Panc1 (cell line): ENCODE measurements at places on chromosomes 1 and 21. TPM values are rescaled to one million over a fixed set of nuclear protein-coding genes. Genes with fewer than 3 reads are reported as not detected.
A peak's percentile ranks its signal among the peaks of the same experiment; 100 is the strongest.

- DNase-seq: peak; percentile 30
Observed at GRCh38 chr21:25421321-25422028, 185.8 kb downstream of the MRPL39 start.

Gene ZFP69B
- total RNA-seq: 11.6 TPM

- DNase-seq: no peak
Observed at GRCh38 chr1:151504759-151505158, 6.4 kb upstream of the CGN start.

GRCh38 chr1:5880630-5881405, 111.4 kb downstream of the NPHP4 start:
- no peak for DNase-seq

GRCh38 chr1:212267460-212267859, 17.8 kb upstream of the PPP2R5A start:
- no peak for DNase-seq

DNA sequence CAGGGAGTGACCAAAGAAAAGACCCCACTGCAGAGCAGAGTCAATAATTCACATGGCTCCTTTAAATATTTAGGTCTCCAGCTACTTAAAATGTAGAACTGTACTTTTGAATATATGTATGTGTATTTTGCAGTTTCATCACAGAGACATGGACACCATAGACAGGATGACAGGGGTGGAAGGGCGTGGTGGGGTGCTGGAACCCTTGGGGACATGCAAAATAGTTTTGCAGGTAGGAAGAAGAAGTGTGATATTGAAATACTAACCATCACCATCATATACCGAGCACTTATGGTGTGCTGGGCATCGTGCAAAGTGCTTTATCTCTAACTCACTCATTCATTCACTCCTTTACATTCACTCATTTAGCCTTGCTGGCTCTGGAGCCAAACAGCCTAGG, 72.5 kb upstream of the IGSF21 start:
- DNase-seq: no peak

Gene S100A13
- total RNA-seq: 111 TPM

Gene CHAF1B
- 18.4 TPM for total RNA-seq

Gene NID1
- total RNA-seq: 89.3 TPM

- no peak for DNase-seq
Observed at GRCh38 chr1:151907363-151908139, 1.8 kb downstream of the THEM4 start.

Gene CLEC20A
- not detected for total RNA-seq

DNA sequence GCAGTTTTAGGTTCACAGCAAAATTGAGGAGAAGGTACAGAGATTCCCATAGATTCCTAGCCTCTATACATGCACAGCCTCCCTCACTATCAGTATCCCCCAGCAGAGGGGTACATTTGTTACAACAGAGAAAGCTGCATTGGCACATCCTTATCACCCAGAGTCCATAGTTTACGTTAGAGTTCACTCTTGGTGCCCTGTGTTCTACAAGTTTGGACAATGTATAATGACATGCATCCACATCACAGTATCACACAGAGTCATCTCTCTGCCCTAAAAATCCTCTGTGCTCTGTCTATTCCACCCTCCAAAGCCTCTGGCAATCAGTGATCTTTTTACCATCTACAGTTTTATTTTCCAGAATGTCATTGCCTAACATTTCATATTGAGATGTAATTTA, 22.3 kb upstream of the RGS16 start:
- DNase-seq: no peak

DNA sequence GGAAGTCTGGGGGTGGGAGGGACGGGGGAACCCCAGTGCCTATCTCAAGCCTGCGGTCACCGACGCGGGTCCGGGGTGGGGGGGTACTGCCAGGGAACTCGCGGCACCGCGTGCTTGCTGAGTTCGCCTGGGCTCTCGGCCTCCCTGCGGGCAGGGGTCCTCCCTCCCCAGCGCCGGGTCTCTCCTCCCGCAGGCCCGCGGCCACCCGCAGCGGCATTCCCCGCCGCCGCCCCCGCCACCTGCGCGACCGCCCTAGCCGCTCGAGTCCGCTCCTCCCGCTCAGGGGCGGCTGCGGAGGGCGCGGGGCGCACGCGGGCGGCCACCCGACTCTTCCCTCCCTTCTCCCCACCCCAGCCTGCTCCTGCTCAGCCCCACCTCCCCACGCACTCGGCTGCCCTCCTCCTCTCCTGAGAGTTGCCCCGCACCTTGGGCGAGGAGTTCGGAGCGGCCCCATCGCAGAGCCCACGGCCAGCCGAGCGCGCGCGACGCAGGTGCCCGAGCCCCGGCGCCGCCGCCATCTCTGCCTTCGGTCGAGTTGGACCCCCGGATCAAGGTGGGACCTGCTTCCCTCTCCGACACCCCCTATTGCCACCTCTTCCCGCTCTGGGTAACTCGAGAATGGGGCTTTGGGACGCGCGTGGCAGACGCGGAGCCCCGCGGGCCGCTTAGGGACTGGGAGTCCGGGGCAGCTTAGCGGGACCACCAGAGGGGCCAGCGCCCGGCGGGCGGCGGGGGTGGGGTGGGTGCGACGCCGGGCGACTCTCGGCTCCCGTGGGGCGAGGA, 105.0 kb downstream of the LEPR start:
- no peak for DNase-seq

- DNase-seq: no peak
Observed at GRCh38 chr1:36764798-36765197, 269.5 kb downstream of the GRIK3 start.

DNA sequence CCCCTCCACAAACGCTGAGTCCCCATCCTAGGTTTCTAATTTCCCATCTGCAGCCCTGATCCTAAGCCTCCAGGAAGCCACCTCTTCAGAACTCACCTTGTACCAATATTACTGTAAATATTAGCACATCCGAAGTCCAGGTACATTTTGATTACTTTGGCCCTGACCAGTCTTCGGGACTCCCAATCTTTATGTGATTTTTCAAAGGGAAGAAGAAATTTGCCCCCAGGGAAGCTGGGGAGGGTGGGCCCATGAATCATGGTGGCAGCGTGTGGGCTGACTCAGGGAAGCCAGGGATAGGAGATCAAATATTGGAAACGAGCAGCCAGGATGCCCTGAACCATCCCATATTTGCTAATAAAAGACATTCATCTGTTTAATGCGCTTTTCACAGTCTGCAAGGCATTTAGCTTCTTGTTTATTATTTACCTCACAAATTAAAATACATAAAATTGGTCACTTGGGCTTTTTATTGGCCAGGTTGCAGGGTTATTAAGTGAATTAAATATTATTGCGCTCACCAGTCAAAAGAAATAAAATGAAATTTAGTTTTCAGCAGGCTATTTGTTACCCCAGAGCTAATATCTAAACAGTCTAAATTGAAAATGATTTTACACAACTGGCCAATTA, 46.6 kb downstream of the KIAA0040 start:
- DNase-seq: no peak

Gene FAM20B
- total RNA-seq: 49.9 TPM

DNA sequence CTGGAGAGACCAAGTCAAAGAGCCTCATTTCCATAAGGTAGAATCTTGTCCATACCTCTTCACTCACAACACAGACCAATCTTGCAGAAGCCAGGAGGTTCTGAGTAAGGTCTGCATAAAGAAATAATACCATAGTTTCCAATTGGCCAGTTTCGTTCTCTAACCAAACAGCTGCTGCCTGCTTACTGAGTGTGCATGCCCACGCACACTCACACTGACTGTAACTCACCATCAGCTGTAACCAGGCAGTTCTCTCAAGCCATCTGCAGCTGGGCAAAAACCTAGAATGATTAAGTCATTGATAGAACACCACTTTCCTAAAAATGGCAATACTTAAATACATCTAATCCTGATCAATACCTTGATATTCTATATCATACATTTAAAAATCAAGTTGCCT, 106.6 kb upstream of the VAV3 start:
- DNase-seq: no peak

DNA sequence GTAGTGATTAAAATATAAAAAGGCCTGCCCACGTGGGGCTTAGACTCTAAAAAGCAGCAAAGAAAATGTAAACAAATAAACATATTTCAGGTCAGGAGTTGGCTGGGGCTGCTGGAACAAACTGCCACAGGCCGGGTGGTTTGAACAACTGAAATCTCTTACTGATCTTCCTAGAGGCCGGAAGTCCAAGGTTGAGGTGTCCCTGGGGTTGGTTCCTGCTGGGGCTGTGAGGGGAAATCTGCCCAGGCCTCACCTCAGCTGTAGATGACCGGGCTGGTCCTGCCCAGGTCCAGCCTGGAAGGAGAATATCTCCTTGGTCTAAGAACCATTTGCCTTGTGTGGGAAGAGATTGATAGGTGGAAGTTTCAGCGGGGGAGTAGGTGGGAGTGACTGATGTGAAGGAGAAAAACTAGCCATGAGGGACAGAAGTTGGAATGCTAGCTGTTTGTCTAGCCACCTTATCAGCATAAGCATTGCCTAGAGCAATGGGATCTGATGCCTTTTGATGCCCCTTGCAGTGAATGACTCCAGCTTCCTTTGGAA, 221.1 kb downstream of the DYRK1A start:
- no peak for DNase-seq

GRCh38 chr1:228081578-228082213, 812 bp upstream of the ARF1 start:
- DNase-seq: no peak

GRCh38 chr1:58783090-58783992, 506 bp downstream of the JUN start:
- DNase-seq: no peak

- no peak for DNase-seq
Observed at GRCh38 chr1:246809473-246809872, 85.3 kb downstream of the SCCPDH start.

Gene KCNK1
- 0.13 TPM for total RNA-seq

Gene L1TD1
- 0.18 TPM for total RNA-seq

Gene ZFP69
- 6.4 TPM for total RNA-seq

DNA sequence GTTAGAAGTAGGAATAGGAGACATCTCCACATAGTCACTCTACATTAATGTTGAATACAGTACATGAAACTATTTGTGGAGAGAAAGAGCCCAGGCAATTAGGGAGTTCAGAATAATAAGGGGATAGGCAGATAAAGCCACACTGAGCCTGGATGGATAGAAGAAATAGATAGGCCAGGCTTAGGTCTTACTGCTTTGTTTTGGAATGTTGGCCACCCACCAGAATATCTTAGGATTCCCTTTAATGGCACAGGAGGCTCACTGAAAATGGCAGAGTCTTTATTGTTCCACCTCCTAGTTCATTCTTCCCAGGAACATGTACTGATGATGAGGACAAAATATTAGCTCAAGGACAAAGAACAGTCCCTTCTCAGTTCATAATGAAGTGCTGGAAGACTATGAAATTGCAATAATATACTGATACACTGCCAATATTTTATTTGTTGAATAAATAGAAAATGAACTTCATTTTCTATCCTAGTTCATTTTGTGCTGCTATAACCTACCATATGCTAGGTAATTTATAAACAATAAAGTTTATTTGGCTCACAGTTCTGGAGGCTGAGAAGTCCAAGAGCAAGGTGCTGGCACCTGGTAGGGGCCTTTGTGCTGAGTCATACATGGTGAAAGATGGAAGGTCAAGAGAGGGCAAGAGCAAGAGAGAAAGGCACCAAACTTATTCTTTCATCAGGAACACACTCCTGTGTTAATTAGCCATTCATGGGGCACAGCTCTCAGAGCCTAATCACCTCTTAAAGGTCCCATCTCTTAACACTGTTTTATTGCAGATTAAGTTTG, 87.3 kb downstream of the TBX15 start:
- no peak for DNase-seq

DNA sequence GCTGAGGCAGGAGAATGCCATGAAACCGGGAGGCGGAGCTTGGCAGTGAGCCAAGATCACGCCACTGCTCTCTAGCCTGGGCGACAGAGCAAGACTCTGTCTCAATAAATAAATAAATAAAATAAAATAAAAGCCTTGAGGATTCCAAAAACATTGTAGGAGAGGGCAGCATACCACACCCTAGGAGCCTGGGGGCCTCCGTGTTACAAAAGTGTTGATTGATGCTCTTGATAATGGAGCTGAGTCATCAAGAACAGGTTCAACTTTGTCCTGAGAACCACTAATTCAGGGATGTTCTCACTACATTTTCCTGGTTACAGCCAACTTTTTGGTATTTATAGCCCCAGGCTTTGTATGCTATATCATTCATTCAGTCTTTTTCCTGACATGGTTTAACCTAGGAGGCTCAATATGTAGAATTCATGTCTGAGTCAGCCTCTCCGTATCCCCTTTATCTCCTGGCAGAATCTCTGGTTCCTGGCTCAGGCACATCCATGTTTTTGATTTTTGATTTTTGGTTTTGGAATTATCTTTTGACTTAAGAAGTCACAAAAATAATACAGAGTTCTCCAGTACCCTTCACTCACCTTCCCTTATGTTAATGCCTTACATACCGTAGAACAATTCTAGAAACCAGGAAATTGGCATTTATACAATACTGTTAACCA, 69.4 kb downstream of the LRRC8D start:
- DNase-seq: no peak

- no peak for DNase-seq
Observed at GRCh38 chr1:201545851-201546492, 7.0 kb downstream of the NAV1 start.

DNA sequence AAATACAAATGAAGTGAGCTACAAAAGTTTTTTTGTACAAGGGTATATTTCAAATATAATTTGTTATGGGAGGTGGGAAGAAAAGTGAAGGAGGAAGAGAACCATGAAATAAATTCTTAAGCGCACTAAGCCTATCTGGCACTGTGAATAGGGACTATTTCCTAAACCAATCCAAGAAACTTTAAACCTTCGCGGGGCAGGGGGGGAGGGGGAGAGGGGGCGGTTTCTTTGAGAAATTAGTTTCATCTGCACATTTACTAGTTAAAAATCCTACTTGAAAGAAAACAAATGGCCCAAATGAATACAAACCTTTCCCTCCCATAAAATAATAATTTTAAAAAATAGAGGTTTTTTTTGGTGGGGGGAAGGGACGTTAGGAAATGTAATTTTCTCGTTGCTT, 364 bp downstream of the GOLPH3L start:
- DNase-seq: no peak

GRCh38 chr1:171583591-171584201, 38.3 kb upstream of the MYOCOS start:
- no peak for DNase-seq

Gene ALDH9A1
- total RNA-seq: 30.3 TPM

Gene LCE2A
- not detected for total RNA-seq

GRCh38 chr1:223029985-223030769, 112.9 kb downstream of the TLR5 start:
- DNase-seq: no peak

Gene AMY2A
- 0.28 TPM for total RNA-seq

DNA sequence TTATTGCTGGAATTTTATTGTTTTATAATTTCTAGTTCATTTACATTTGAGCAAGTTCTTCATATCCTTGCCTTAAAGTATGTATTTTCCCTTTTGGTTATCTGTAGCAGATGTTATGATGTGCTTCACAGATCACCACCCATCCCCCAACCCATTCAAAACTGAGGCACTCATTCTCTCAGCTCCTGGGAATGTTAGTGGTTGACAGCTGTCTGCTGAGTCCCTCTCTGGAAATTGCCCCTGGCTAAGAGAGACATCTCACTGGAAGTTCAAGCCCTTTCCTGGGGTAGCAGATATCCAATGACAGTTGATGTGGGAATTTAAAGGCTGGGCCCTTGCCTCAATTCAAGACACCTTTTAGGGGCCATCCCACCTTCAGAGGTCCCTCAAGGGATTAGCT, 4.3 kb upstream of the DPYD start:
- no peak for DNase-seq

- DNase-seq: no peak
Observed at GRCh38 chr1:214418391-214418790, 133.0 kb downstream of the PTPN14 start.

- no peak for DNase-seq
Observed at GRCh38 chr1:204828352-204828850, 42.3 kb upstream of the NFASC start.
